Colonic mucosa (tissue), 4 donors: ENCODE measurements at places on chromosomes 7 and 10. TPM values are rescaled to one million over a fixed set of nuclear protein-coding genes. Genes with fewer than 3 reads are reported as not detected.
A peak's percentile ranks its signal among the peaks of the same experiment; 100 is the strongest.

The GIMAP4 gene
- 12.7 TPM for total RNA-seq

The CTAGE8 gene
- 2.5 TPM for total RNA-seq

The DYNC1I1 gene
- 0.54 TPM for total RNA-seq

The PKD2L1 gene
- total RNA-seq = 0.50 TPM

The NUP205 gene
- 38.0 TPM for total RNA-seq

The CH25H gene
- total RNA-seq = 1.7 TPM

The SGCE gene
- 6.1 TPM for total RNA-seq

The TFR2 gene
- 2.3 TPM for total RNA-seq

The UCMA gene
- total RNA-seq = not detected

The MCM10 gene
- total RNA-seq = 2.4 TPM

The SFTPA1 gene
- 0.77 TPM for total RNA-seq

DNA sequence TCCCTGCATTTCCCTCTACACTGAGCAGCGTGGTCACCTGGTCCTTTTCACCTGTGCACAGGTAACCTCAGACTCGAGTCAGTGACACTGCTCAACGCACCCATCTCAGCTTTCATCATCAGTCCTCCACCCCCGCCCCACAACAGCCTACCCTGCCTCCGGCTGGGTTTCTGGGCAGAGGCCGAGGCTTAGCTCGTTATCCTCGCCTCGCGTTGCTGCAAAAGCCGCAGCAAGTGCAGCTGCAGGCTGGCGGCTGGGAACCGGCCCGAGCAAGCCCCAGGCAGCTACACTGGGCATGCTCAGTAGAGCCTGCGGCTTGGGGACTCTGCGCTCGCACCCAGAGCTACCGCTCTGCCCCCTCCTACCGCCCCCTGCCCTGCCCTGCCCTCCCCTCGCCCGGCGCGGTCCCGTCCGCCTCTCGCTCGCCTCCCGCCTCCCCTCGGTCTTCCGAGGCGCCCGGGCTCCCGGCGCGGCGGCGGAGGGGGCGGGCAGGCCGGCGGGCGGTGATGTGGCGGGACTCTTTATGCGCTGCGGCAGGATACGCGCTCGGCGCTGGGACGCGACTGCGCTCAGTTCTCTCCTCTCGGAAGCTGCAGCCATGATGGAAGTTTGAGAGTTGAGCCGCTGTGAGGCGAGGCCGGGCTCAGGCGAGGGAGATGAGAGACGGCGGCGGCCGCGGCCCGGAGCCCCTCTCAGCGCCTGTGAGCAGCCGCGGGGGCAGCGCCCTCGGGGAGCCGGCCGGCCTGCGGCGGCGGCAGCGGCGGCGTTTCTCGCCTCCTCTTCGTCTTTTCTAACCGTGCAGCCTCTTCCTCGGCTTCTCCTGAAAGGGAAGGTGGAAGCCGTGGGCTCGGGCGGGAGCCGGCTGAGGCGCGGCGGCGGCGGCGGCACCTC lies at the start of the genes KLLN and PTEN:
TSS of gene KLLN (minus strand) at position 481 of the 891 bp plus-strand sequence. CDS start 1,046 bp downstream, outside the sequence.
TSS of gene PTEN (plus strand) at position 573 of the 891 bp plus-strand sequence. CDS start 845 bp downstream, outside the sequence.
- no peaks in the 10 kb centered on the region for H3K27me3 ChIP-seq
- H3K4me1 ChIP-seq = no peaks in the 10 kb centered on the region
- DNase-seq = peak; percentile 89

- H3K27me3 ChIP-seq = no peaks in the 10 kb centered on the region
- no peak overlapping the region for H3K4me3 ChIP-seq
- no peak overlapping the region for H3K27ac ChIP-seq
- no peaks in the 10 kb centered on the region for H3K4me1 ChIP-seq
- DNase-seq = no peak
Measured at GRCh38 chr7:112134039-112134438, 72.2 kb downstream of the DOCK4 start.

- H3K27me3 ChIP-seq = no peaks in the 10 kb centered on the region
- no peak for DNase-seq
- H3K27ac ChIP-seq = no peak overlapping the region
- no peak overlapping the region for H3K4me3 ChIP-seq
- H3K4me1 ChIP-seq = no peaks in the 10 kb centered on the region
Measured at GRCh38 chr10:63563623-63564022, 42.4 kb downstream of the REEP3 start.

GRCh38 chr10:62348029-62348428 lies 26.1 kb upstream of the ZNF365 start:
- DNase-seq = no peak
- no peak overlapping the region for H3K27ac ChIP-seq
- no peaks in the 10 kb centered on the region for H3K36me3 ChIP-seq
- no peaks in the 10 kb centered on the region for H3K4me1 ChIP-seq

DNA sequence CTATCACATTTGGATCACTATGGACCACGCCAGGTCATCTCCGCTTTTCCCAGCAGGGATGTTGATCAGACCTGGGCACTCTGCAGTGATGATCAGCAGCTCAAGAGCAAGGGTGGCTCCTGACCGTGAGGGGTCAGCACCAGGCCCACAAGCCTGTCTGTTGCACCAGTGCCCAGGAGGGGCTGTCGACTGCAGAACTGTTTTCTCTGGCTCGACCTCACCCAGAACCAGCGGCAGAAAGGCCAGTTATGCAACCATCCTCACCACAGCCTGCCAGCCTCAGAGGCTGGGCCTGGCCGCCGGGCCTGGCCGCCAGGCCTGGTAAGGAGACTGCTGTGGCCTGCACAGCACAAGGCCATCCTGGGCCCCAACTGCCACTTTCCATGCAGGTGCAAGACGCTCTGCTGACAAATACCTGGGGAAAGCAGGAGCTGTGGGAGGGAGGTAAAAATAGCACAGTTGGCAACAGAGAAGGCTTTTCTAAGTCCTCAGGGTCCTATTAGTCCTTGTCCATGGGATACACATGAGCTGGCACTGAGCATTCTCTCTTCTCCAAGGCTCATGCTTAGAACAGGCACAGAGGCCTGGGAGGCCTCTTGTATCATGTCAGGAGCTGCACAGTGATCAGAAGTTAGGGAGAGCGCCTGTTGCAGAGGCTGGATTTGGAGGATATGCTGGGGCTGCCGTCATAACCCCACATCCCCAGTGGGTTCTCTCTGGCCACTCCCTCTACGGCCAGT lies 17.5 kb downstream of the KCNMA1 start:
- no peak for DNase-seq
- no peaks in the 10 kb centered on the region for H3K4me1 ChIP-seq
- H3K27ac ChIP-seq = no peak overlapping the region
- no peaks in the 10 kb centered on the region for H3K36me3 ChIP-seq
- H3K4me3 ChIP-seq = no peak overlapping the region
- no peaks in the 10 kb centered on the region for H3K27me3 ChIP-seq

DNA sequence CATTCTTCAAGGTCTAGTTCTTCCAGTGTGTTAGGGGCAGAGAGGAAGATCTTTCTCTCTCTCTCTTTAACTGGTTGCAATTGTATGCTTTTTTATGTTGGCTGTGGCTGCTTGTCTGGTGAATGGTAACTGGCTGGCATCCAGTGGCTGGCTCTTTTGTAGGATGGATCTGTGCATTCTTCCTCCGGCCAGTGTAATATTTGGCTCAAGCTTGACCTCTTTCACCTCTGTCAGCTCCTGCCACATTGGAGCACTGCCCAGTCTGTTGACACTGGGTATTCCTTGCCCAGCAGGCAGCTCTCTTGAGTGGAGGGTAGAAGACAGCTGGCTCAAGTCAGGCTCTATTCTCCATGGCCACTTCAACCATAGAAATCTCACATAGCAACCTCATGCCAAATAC lies 528.3 kb downstream of the PHTF2 start:
- H3K36me3 ChIP-seq = no peaks in the 10 kb centered on the region
- H3K27me3 ChIP-seq = no peaks in the 10 kb centered on the region

DNA sequence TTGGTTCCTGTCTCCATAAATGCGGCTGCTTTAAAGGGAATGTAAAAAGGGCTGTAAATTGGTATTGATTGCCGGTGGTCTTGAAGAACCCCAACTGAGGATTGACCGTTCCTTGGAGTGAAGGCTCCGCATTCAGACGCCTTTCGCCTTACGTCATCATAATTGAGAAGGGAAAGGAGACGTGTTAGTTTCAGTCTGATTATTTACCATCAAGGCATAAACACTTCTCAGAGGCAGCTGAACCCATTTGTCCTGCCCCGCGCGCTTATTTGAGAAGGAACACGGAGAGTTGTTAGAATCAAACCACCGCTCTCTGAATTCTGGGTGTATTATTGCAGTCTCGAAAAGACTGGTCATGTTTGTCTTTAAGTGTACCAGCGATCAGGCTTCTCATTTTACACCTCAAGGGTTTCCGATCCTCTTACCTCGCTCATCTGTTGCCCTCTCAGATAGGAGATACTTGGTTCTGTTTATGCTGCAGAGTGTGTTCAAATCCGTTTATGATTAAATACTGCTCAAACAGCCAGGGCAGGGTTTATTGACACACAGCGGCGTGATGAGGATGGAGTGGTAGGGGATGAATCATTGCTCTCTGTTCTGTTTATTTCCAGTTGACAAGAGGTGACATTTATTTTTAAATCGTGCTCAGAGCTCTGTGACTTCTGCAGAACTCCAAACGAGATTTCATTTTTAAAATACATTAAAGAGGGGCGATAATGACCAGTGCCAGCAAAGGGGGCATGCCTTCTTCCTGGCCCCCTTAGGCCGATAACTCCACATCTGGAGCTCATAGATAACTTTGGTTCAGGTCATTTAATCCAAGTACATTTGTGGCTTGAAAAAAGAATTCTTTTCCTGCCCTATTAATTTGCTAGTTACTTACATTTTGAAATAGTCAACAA lies 30.4 kb downstream of the FOXK1 start:
- peak; percentile 35 for DNase-seq
- H3K4me1 ChIP-seq = peaks cover 9% of the 10 kb centered on the region
- no peak overlapping the region for H3K4me3 ChIP-seq

- no peaks in the 10 kb centered on the region for H3K27me3 ChIP-seq
- no peak overlapping the region for H3K27ac ChIP-seq
- H3K36me3 ChIP-seq = no peaks in the 10 kb centered on the region
- no peak for DNase-seq
Measured at GRCh38 chr7:45938626-45939302, 17.7 kb upstream of the IGFBP3 start.

DNA sequence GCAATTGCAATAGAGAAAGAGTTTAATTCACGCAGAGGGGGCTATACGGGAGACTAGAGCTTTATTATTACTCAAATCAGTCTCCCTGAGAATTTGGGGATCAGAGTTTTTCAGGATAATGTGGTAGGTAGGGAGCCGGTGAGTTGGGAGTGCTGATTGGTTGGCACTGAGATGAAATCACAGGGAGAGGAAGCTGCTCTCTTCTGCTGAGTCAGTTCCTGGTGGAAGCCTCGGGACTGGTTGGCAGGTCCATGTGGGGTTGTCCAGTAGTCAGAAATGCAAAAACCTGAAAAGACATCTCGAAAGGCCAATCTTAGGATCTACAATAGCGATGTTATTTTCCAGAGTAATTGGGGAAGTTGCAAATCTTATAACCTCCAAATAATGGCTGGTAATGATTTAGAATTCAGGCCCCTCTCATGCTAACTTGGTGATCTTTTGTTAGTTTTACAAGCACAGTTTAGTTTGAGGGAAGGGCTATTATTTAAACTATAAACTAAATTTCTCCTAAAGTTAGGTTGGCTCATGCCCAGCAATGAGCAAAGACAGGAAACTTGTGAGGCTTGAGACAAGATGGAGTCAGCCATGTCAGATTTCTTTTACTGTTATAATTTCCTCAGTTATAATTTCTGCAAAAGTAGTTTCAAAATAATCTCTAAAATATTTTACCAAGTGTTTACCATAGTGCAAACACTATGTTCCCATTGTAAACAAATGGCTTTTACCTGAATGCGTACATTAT lies 39.4 kb upstream of the SLC25A13 start:
- no peaks in the 10 kb centered on the region for H3K27me3 ChIP-seq
- DNase-seq = no peak
- no peaks in the 10 kb centered on the region for H3K36me3 ChIP-seq

DNA sequence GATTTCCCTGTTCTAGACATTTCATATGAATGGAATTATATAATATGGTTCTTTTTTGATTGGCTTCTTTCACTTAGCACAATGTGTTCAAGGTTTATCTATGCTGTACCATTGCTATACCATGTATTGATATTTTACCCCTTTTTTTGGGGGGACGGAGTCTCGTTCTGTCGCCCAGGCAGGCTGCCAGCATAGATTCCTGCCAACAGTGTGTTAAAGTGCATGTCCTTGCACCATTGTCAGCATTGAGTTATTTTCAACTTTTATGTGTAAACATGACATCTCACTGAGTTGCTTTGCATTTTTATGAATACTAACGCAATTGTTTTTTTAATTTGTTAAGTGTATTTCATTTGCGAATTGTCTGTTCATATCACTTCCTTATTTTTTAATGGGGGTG lies 4.9 kb downstream of the ABCC2 start:
- no peaks in the 10 kb centered on the region for H3K4me1 ChIP-seq
- H3K27me3 ChIP-seq = no peaks in the 10 kb centered on the region
- DNase-seq = no peak
- H3K27ac ChIP-seq = no peak overlapping the region
- H3K36me3 ChIP-seq = no peaks in the 10 kb centered on the region

- H3K27me3 ChIP-seq = no peaks in the 10 kb centered on the region
- H3K36me3 ChIP-seq = no peaks in the 10 kb centered on the region
- no peak overlapping the region for H3K4me3 ChIP-seq
- no peak for DNase-seq
- H3K27ac ChIP-seq = no peak overlapping the region
- H3K4me1 ChIP-seq = no peaks in the 10 kb centered on the region
Measured at GRCh38 chr10:98016772-98017475, 13.5 kb downstream of the CRTAC1 start.
